ENCODE measurements at places on chromosomes 13 and 19.

- DNase-seq: no peak
Measured at GRCh38 chr19:33287927-33288326, 14.4 kb downstream of the CEBPA start.

GRCh38 chr19:12938779-12939601 is 581 bp downstream of the CALR start:
- DNase-seq: no peak

DNA sequence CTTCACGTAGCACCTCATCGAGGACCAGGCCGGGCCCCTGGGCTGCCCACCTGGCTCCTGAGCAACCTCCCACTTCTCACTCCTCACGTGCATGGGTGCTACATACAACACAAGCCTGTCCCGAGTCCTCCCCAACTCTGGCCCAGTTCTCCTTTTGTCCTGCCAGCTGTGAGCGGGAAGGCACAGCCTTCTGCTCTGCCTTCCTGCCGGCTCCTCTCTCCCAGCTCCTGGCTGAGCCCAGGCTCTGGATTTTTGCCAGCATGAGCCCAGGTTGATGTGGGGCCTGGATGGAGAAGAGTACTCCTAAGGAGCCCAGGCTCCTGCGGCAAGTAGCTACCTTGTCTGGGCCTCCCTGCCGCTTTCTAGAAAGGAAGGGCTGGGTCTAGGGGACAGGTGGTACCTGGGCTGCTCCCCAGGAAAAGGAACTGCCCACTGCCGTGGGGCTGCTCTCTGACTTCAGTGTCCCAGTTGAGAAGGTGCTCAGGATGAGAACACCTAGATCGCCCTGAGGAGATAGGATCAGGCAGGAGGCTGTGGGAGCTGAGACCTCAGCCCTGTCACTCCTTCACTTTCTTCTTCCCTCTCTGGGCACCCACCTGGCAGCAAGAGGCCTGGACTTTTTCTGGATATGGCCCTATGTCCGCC is 23.6 kb downstream of the LYL1 start:
- no peak for DNase-seq

DNA sequence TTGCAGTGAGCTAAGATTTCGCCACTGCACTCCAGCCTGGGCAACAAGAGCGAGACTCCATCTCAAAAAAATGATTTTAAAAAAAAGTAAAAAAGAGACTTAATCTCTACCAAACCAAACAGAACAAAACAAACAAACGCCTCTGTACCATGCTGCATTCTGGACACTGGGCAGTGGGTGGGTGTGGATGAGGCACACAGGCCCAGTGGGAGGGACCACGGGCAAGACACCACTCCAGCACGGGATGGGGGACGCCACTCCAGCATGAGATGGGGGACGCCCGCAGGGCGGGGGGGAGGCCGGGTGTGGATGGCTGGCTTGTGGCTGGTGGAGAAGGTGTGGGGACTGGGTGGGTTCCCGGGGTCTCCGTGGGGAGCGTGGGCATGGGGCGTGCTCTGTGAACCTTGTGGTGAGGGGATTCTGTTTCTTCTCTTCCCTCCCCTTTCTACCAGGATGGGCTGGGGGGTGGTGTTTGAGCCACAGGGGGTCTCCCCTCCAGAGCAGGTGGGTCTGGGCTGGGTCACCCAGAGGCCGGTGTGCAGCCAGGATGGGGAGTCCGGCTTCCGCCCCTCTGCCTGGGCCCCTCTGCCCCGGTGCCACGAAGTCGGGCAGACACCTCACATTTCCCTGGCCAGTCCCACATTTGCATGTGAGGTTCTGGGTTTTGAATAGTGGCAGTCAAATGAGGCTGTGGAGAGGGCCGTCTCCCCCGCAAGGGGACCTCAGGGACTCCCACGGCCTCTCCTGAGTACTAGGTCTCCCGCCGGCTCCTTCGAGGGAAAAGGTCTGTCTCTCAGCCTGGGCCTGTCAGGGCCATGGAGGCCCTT is 23.9 kb upstream of the MATK start:
- DNase-seq: no peak

- no peak for DNase-seq
Measured at GRCh38 chr19:14354445-14354844, 26.8 kb upstream of the ADGRE5 start.

- no peak for DNase-seq
Measured at GRCh38 chr13:108437496-108437895, 168.0 kb downstream of the TNFSF13B start.

- no peak for DNase-seq
Measured at GRCh38 chr13:108830916-108831315, 201.5 kb downstream of the MYO16 start.
